ENCODE measurements at places on chromosomes 1 and 21. TPM values are rescaled to one million over a fixed set of nuclear protein-coding genes. Genes with fewer than 3 reads are reported as not detected.

DNA sequence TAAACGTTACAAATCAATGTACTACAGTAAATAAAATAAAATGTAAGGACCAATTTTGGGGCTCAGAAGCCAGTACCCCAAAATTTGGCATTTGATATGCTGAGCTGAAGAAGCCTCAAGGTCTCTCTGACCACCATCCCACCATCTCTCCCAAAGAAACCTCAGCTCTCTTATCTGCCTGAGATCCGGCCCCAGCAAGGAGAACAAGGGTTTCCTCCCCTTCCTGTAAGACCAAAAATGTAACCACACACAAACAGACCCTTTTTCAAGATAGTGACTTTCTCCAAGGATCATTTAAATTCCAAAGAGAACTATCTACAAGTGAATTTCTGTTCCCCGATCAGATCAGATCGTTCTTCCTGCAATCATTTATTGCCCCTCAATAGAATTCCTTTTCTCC is 68.1 kb upstream of the SLC45A1 start:
- no peak for DNase-seq

Gene UBQLN4
- total RNA-seq = 24.5 TPM

DNA sequence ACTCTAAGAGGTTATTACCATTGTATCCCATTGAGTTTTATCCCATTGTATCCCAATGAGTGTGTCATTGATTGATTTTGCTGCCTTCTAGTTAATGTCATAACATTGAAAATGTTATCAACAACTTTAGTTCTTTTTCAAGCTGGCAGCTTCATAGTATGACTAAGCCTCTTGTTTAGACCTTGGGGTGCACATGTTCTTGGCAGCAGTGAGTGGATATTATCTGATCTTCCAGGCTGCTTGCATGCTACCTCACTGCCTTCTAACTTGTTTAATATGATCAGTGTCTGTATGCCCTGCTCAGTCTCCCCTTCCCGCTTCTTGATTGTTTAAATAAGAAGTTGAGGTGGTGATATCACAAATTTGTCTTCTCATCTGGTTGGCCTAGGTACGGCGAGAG is 24.6 kb downstream of the NTPCR start:
- DNase-seq = no peak

DNA sequence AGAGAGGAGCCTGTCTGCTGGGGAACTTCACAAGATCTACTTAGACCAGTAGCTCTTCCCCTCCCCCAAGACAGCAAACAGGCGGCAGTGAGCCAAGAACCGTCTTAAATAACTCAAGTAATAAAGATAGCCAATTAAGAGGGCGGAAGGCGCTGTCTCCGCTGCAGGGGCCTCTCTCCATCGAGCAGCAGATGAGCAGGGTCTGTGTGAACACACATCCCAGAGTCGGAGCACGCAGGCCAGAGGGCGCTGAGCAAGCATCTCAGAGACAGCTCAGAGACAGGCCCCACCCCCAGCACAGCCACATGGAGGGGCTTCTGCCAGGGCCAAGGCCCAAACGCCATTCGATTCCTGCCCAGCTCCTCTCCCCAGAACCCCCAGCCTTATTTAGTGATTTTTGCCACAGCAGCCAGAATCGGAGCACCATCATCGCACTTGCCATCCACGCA is 11.1 kb downstream of the IFFO2 start:
- no peak for DNase-seq

DNA sequence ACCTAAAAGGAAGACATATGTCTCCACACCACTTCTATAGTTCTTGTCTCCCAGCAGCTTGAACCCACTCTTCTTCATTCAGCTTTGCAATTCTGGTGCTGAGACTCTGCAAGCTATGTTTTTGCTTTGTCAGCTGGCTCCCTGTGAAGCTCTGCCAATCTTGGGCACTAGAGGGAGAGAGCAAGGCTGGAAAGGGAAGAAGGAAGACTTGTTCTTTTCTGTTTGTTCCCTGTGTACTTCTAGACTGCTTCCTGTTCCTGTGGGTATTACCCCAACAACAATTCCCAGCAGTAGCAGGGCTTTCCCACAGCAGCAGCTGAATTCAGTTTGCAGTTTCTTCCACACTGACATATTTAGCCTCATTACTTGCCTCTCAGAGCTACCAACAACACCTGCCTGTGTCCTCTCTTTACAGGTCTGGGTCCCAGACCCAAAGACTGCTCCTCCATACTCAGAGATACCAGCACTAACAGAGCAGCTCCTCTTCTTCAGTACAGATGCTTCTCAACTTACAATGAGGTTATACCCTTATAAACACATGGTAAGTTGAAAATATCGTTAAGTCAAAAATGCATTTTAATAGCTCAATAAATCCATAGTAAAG is 275.2 kb upstream of the NEGR1 start:
- no peak for DNase-seq

DNA sequence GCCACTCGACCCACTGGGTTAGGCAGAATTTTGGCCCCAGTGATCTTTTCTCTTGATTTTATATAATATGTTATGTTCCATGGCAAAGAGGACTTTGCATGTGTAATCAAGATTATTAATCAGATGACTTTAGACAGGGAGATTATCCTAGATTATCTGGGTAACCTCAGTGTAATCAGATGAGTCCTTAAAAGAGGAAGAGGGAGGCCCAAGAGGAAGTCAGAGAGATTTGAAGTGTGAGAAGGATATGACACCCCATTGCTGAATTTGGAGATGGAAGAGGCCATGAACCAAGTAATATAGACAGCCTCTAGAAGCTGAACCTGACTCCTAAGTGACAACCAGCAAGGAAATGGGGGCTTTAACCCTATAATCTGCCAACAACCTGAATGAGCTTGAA is 117.1 kb upstream of the CSF3R start:
- DNase-seq = no peak

- no peak for DNase-seq
These were observed 152.7 kb upstream of the NEGR1 start for GRCh38 chr1:72435025-72435424.

Gene SELENON
- total RNA-seq = 55.2 TPM

Gene RPTN
- total RNA-seq = not detected

DNA sequence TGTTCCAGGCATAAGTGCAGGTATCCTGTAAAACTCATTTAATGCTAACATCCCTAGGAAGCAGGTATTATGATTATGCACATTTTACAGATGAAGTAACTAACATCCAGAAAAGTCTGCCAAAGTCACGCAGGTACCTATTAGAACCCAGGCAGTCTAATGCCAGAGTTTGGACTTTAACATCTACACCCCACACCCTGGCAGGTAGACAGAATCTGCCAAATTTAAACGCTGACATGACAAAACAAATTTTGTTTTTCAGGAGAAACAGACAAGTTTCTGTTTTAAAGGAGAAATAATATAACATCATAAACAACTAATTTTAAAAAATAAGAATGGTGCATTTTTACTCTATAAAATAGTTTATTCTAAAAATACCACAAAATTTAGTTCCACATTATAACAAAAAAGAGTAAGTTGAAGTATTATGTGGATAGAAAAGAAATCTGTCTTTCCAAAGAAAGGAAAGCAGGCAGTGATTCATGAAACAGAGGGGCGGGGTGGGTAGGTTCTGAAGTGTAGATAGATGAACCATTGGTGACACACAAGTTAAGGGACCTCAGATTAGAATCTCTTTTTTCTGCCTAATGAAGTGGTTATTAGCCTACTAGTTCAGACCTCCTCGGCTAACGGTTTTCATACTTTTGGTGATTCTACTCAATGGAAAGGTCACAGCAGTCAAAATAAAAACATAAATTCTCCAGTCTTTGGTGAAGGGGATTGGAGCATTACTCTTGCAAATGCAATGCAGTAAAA is 1.7 kb downstream of the ASPM start:
- DNase-seq = no peak

DNA sequence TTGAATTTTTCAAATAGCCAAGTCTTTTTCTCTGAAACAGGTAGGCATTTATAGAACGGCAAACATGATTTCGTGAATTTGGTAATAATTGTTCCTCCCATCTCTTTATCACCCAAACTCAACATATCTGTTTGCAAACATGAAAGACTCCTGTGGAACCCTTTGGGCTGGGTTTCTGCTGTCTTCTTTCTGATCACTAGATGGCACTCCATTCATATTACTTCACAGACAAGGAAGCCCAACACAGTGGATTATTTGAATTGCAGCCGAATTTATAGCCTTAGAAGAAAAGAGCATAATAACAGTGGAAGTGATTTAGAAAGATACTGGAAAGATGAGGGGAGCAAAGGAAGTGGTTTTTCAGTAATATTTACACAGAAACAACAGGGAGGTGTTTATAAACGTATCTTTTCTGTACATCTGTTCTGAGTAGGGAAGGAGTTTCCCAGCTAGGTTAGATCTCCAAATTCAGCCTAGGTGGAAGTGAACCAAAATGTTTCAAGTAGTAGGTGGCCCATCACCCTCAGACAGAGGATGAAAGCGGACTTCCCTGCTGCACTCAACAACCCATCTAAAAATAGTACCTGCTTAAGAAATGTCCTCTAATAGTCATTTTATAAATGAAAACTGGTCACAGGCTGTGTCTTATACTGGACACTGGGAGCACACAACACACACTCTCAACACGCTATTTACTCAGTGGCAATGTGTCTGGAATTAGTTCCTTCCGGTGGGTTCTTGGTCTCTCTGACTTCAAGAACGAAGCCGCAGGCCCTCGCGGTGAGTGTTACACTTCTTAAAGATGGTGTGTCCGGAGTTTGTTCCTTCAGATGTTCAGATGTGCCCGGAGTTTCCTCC is 67.6 kb downstream of the MAP3K21 start:
- no peak for DNase-seq

DNA sequence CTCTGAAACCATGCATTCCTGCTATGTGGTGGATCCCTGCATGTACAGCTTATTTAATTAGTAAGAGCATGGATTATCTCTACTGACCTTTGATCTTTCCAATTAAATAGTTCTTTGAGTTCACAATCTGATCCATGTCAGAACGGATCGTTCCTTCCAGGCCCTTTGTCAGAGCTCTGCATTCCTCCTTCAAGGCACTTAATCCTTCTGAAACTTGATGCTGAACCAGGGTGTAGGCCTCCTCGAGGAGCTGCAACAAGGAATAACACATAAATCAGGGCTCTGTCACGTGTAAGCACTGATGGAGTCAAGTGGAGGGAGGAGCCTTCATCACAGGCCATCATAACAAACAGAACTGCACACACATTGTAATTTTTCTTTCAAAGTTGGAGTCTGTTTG is 68.4 kb upstream of the EDEM3 start:
- no peak for DNase-seq

Gene C4BPA
- total RNA-seq = not detected

GRCh38 chr1:37033355-37034101 is 787 bp downstream of the GRIK3 start:
- no peak for DNase-seq

DNA sequence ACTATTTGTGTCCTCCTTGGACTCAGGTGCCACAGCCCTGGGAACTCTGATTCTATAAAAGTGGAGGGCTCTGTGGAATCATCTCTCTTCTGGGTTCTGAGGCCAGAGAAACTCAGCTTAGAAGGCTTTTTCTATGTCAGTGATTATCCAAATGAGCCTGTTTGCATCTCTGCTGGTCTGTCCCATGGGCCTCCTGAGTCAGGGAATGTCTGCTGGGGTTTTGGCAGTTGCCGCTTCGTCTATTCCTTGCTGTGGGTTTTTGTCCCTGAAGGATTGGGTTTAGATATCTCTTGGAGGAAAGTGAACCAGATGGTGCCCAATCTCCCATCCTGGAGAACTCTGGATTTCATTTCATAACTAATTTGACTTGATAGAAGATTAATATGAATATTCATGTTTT is 297.6 kb downstream of the HHAT start:
- no peak for DNase-seq

Gene SH3BGR
- 3.5 TPM for total RNA-seq

Gene PSRC1
- total RNA-seq = 1.7 TPM
